ENCODE measurements at places on chromosomes 4 and X. TPM values are rescaled to one million over a fixed set of nuclear protein-coding genes. Genes with fewer than 3 reads are reported as not detected.

GRCh38 chrX:23276475-23276874 lies 58.2 kb upstream of the PTCHD1 start:
- no peak for DNase-seq

DNA sequence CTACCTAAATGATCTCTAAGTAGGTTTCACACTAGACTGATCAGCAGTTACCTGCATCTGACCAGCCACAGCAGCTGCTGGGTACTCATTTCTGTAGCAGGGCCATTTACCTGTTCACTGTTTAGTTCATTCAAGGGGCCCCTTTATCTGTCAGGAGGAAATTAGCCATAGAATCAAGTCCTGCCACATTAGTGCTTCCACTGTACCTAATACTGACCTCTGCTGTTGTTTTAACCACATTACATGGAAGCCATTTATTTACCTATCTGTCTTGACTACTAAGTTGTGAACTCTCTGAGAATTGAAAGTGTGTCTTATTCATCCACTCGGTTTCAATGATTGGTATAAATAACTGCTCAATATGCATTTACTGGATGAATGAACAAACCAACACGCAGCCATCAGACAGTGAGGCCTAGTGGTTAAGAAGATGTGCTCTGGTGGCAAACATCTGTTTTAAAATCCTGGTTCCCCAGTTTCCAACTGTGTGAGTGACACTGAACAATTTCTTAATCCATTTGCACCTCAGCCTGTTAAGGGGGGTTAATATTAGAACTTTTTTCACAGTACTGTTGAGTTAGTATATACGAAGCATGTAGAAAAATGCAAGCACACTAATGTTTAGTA lies 30.0 kb upstream of the ANXA5 start:
- DNase-seq, result peak; percentile 79

DNA sequence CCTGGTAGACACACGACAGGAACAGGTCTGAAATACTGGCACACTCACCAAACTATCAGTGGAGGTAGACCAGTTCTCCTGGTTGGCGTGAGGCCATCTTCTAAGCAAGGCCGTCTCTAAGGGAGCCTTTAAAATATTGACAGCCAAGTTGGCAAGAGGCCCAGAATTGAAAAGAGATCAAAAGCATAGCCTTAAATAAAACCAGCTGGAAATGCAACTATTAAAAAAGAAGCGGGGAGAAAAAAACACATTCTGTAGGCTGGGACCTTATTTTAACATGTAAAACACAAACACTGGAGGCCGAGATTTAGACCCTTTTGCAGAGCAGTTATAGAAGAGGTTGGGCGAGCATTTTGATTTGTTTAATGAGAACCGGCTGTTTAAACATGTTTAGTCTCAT lies 233.0 kb upstream of the CLNK start:
- DNase-seq, result no peak

- no peak for DNase-seq
Measured at GRCh38 chr4:152805818-152806217, 26.1 kb downstream of the ARFIP1 start.

The TEX11 gene
- not detected for total RNA-seq

DNA sequence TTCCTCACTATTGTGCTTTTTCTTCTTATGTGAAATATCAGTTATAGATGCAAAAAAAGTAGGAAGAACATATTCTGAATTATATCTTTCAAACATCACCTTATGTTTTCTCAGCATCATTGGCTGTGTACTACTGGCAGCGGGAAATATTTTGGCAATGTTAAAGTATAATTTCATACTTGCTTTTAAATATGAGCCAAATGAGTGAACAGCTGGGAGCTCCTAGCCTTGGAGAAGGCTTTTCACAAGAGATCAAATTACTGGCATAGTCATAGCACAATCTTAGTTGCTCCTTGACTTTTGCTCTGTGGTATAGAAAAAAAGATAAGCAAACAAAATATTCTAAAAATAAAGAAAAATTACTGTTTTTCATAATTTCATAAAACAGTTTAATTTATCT lies 1575.8 kb upstream of the PABPC4L start:
- DNase-seq, result no peak

The USP17L24 gene
- not detected for total RNA-seq

DNA sequence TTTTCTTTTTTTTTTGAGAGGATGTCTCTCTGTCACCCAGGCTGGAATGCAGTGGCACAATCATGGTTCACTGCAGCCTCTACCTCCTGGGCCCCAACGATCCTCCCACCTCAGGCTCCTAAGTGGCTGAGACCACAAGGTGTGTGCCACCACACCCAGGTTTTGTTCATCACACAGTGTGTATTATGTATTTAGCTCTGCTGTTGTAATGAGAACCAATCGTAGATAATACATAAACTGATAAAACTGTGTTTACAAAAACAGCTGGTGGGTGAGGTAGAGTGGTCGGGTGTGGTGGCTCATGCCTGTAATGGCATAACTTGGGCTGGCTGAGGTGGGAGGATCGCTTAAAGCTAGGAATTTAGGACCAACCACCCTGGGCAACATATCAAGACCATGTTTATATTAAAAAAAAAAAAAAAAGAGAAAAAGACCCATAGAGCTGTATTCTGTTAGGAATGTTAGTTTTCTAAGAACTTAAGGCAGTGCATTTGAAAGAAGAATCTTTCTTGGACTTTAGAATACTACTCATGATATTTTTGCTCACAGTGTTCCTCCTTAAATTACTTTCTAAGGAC lies 34.9 kb downstream of the POLR2B start:
- no peak for DNase-seq

DNA sequence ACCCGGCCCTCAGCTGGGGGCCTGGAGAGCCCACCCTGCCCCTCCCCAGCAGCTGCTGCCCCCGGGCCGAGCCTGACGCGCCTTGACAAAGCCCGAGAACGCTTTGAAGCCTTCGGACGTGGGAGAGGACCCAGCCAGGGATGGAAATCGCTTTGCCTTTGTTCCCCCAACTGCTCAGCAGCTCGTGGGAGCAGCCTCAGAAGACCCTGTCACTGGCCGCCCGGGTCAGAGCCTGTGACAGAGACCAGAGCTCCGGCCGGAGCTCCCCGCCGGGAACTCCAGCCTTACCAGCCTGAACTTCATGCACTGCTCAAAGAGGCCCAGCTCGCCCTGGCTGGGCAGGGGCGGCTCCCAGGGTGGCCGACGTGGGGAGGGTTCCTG lies 2.6 kb upstream of the SLC6A8 start:
- no peak for DNase-seq

DNA sequence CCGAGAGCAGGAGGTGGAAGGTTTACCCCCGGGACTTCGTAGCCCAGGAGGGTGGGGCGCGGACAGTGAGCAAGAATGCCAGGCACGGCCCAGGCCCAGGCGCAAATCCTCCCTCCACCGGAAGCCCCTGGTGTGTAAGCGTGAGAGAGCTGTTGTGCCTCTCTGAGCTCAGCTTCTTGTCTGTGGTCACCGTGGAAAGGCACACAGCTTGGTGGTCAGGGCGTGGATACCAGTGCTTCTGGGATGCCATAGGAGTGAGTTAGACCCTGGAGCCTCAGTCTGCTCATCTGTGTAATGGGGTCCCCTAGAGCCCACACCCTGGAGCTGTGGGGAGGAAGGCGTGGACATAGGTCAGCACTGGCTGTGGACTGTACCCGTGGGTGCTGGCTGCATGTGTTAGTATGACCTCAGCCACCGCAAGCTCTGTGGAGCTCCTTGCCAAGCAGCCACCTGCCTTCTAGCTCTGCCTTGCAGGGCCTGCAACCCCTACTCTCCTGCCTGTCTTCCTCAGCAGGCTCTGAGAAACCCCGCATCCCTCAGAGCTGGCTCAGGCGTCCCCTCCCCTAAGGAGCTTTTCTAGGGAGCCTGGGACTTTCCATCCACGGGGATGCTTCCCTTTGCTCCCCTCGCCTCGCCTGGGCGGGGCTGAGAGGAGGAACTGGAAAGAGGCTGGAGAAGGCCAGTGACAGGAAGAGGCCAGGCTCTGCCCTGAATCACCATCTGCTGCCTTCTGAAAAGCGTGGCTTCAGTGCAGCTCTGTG lies 28.0 kb upstream of the AFAP1 start:
- DNase-seq, result no peak

GRCh38 chr4:128737098-128737513 lies 72.4 kb upstream of the JADE1 start:
- no peak for DNase-seq

The VSIG4 gene
- not detected for total RNA-seq

- no peak for DNase-seq
Measured at GRCh38 chr4:3040452-3041191, 33.7 kb downstream of the HTT-AS start.

GRCh38 chr4:15396157-15396800 lies 31.6 kb upstream of the C1QTNF7 start:
- peak; percentile 82 for DNase-seq

GRCh38 chrX:70292788-70293187 lies 2.9 kb downstream of the KIF4A start:
- DNase-seq, result no peak
